ENCODE measurements at places on chromosomes 7 and 10. TPM values are rescaled to one million over a fixed set of nuclear protein-coding genes. Genes with fewer than 3 reads are reported as not detected.

Gene PYROXD2
- 4.5 TPM for total RNA-seq

Gene CLRN3
- not detected for total RNA-seq

Gene HECW1
- 12.7 TPM for total RNA-seq

Gene MOGAT3
- total RNA-seq: not detected

Gene FOXI2
- total RNA-seq: not detected

Gene TAX1BP1
- total RNA-seq: 103 TPM

Gene HIP1
- 19.3 TPM for total RNA-seq

Gene RBM48
- 6.3 TPM for total RNA-seq

Gene TRIL
- total RNA-seq: not detected

Gene ASCC1
- total RNA-seq: 31.0 TPM

Gene OR2A5
- not detected for total RNA-seq

Gene SFTPA1
- not detected for total RNA-seq

Gene CYP2C19
- not detected for total RNA-seq

Gene JAKMIP3
- 1.5 TPM for total RNA-seq

Gene VENTX
- not detected for total RNA-seq

Gene SRRM3
- total RNA-seq: 10.0 TPM

Gene CYP3A4
- total RNA-seq: not detected
